Calu3 (cell line): ENCODE measurements at places on chromosomes 11 and 22. TPM values are rescaled to one million over a fixed set of nuclear protein-coding genes. Genes with fewer than 3 reads are reported as not detected.

Gene MRGPRF
- 0.14 and 0.15 TPM in 2 replicates for total RNA-seq

Gene PDE3B
- 4.5 and 4.6 TPM in 2 replicates for total RNA-seq

Gene KRTAP5-11
- not detected in 2 replicates for total RNA-seq

Gene EIF3D
- total RNA-seq, result 214 and 224 TPM in 2 replicates

Gene OR8D4
- not detected in 2 replicates for total RNA-seq

Gene HBD
- not detected in 2 replicates for total RNA-seq

Gene CARD16
- 8.8 and 13.0 TPM in 2 replicates for total RNA-seq

Gene DHCR7
- total RNA-seq, result 185 and 211 TPM in 2 replicates

Gene APOL6
- 24.0 and 39.9 TPM in 2 replicates for total RNA-seq

Gene TMPRSS4
- total RNA-seq, result 99.9 and 132 TPM in 2 replicates

Gene DCHS1
- total RNA-seq, result 0.02 TPM in 1 of 2 replicates, not detected in the other

Gene OR6A2
- total RNA-seq, result 0.09 TPM in 1 of 2 replicates, not detected in the other

Gene IFTAP
- 15.5 and 17.1 TPM in 2 replicates for total RNA-seq

Gene MEI1
- 0.68 and 0.83 TPM in 2 replicates for total RNA-seq

Gene TRIM66
- 14.0 and 19.5 TPM in 2 replicates for total RNA-seq

Gene TRIM6
- 0.80 and 2.8 TPM in 2 replicates for total RNA-seq

Gene SYCE3
- total RNA-seq, result not detected in 2 replicates

Gene NXPE1
- total RNA-seq, result not detected in 2 replicates

Gene ART1
- not detected in 2 replicates for total RNA-seq

Gene SLC5A12
- total RNA-seq, result not detected in 2 replicates

Gene VWA5A
- total RNA-seq, result 1.9 and 3.3 TPM in 2 replicates

Gene HOATZ
- not detected in 2 replicates for total RNA-seq

Gene CARD10
- 40.5 and 49.2 TPM in 2 replicates for total RNA-seq

Gene ASCL2
- not detected in 2 replicates for total RNA-seq

Gene GLB1L3
- total RNA-seq, result not detected in 2 replicates

Gene ARRB1
- total RNA-seq, result 8.7 and 12.8 TPM in 2 replicates

Gene CRYBB2
- total RNA-seq, result 0.42 TPM in 1 of 2 replicates, not detected in the other

Gene SCGB1A1
- total RNA-seq, result not detected in 2 replicates

Gene TMEM258
- total RNA-seq, result 140 and 146 TPM in 2 replicates

Gene MAPK11
- 14.3 and 23.7 TPM in 2 replicates for total RNA-seq

Gene SOX6
- 18.4 and 22.0 TPM in 2 replicates for total RNA-seq

Gene UBQLN3
- total RNA-seq, result not detected in 2 replicates

Gene SLC25A45
- total RNA-seq, result 2.9 and 4.0 TPM in 2 replicates

Gene CARD18
- total RNA-seq, result not detected in 2 replicates

Gene IL17REL
- not detected in 2 replicates for total RNA-seq

Gene FAM227A
- total RNA-seq, result 9.6 and 10.8 TPM in 2 replicates

Gene HARBI1
- total RNA-seq, result 8.2 and 10.1 TPM in 2 replicates

Gene UCP3
- 1.9 and 3.4 TPM in 2 replicates for total RNA-seq

Gene RNF121
- total RNA-seq, result 51.7 and 52.3 TPM in 2 replicates

Gene B3GAT1
- total RNA-seq, result 0.20 and 0.35 TPM in 2 replicates

Gene CALCB
- total RNA-seq, result 1.3 TPM in 1 of 2 replicates, not detected in the other

Gene FZD4
- 2.5 and 2.7 TPM in 2 replicates for total RNA-seq

Gene RAPSN
- 1.8 and 3.6 TPM in 2 replicates for total RNA-seq

Gene PACS1
- total RNA-seq, result 44.7 and 47.9 TPM in 2 replicates

Gene ARHGEF12
- total RNA-seq, result 50.0 and 55.2 TPM in 2 replicates

Gene GLB1L2
- 15.5 and 19.0 TPM in 2 replicates for total RNA-seq

Gene NRIP3
- 0.73 and 0.83 TPM in 2 replicates for total RNA-seq

Gene C11orf91
- total RNA-seq, result 5.8 and 7.6 TPM in 2 replicates

Gene NPAT
- total RNA-seq, result 11.5 and 13.9 TPM in 2 replicates

Gene MAPK12
- 21.1 and 27.5 TPM in 2 replicates for total RNA-seq

Gene SLC37A4
- 21.2 and 24.6 TPM in 2 replicates for total RNA-seq

Gene POU2AF1
- total RNA-seq, result not detected in 2 replicates

Gene DKK3
- total RNA-seq, result 11.9 and 14.6 TPM in 2 replicates

Gene TMEM25
- total RNA-seq, result 7.8 and 8.1 TPM in 2 replicates

Gene ARL2
- total RNA-seq, result 62.6 and 63.7 TPM in 2 replicates

Gene FOLR2
- total RNA-seq, result not detected in 2 replicates
